ENCODE measurements at places on chromosomes 11 and 22. TPM values are rescaled to one million over a fixed set of nuclear protein-coding genes. Genes with fewer than 3 reads are reported as not detected.

DNA sequence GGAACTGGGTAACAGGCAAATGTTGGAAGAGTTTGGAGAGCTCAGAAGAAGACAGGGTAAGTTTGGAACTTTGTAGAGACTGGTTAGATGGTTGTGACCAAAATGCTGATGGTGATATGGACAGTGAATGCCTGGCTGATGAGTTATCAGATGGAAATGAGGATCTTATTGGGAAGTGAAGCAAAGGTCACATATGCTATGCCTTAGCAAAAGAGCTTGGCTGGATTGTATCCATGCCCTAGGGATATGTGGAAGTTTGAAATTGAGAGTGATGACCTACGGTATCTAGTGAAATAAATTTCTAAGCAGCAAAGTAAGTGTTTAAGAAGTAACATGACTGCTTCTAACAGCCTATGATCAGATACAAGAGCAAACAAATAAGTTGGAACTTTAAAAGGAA lies 17.8 kb downstream of the BBOX1 start:
- no peak for DNase-seq

DNA sequence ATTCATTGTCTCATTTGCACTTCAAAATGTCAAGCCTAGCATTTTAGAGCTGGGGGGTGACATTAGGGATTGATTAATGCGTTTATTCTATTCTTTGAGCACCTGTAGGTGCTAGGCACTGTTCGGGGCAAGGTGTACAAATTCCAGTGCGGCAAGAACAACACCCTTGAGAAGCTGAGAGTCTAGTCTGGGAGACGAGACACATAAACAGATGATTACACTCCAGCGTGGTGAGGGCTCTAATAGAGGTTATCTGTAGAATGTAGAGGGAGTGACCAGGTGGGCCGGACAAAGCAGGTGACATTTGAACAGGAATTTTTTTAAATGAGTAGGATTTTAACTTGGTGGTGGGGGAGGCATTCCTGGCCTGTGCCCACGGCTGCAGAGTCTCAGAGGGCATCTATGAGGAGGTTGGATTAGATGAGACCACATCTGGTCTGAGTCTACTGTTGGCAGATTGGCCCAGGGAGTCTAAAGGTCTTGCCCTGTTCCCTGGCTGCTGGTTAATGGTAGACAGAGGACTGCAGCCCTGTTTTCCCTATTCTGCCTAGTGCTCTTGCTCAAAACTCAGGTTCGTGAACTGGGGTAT lies 970 bp downstream of the CAT start:
- DNase-seq, result no peak

DNA sequence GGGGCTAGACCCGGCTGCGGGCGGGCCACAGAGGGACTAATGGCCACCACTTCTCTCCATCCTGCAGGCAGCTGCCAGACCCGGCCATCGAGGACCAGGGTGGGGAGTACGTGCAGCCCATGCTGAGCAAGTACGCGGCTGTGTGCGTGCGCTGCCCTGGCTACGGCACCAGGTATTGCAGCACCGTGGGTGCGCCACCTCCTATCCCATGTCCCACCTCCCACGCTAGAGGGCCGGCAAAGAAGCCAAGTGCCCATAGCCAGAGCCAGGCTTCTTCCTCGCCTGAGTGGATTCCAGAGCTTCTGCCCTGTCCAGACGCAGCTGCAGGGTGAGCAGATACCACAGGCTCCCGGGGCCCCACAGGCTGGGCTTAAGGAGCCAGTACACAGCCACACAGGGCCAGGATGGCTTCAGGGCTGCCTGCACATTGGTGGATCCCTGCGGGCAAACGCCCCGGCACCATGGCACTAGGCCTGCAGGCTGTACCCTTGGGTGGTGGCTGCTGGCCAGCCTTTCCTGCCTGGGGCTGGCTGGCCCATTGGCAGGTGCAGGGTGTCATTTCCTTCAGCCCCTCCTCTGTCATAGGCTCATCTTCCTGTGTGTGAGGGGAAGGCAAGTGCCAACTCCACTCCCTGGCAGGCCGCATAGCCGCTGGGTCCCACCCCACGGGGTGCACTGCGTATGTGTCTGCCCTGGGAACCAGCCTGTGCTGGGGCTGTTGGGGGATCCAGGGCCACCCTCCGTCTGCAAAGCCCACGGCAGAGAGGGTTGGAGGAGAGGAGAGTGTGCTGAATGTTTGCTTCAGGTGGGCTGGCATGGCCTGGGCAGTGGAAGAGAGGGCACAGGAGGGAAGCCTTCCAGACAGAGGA lies 16.5 kb upstream of the DGCR8 start:
- DNase-seq, result no peak

- no peak for DNase-seq
Observed at GRCh38 chr22:42174062-42174461, 43.5 kb upstream of the CYP2D6 start.

DNA sequence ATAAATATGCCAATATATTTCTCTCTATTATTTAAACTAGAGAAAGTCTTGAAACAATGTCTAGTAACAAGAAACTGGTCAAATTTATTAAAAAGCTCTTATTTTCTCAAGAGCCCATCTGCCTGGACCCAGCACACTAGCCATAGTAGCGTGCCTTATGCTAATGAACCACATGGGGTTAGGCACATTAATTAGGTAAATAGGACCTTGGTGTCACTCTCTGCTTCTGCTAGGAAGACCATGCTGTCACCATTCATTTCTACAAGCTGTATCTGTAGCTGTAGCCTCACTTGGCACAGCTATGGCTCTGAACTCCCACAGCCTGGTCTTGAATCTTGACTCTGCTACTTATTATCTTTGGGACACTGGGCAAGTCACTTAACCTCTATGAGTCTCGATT lies 390.5 kb downstream of the NELL1 start:
- no peak for DNase-seq

Gene MIOX
- total RNA-seq, result not detected

Gene SLN
- total RNA-seq, result not detected

Gene LRRC32
- 8.1 TPM for total RNA-seq

- no peak for DNase-seq
Observed at GRCh38 chr11:3885855-3886254, 30.4 kb downstream of the STIM1 start.

- DNase-seq, result peak; percentile 89
Observed at GRCh38 chr22:27113211-27113635, 455.8 kb downstream of the MIAT start.

All from SJSA1 (cell line).